Activated CD8-positive, alpha-beta memory T cell treated with anti-CD3 and anti-CD28 coated beads, Interleukin-2, amount 10 ng/mL, durations not matched to agents 7 days and 5 days (primary cell): ENCODE measurements at places on chromosomes 3 and 15. TPM values are rescaled to one million over a fixed set of nuclear protein-coding genes. Genes with fewer than 3 reads are reported as not detected.

DNA sequence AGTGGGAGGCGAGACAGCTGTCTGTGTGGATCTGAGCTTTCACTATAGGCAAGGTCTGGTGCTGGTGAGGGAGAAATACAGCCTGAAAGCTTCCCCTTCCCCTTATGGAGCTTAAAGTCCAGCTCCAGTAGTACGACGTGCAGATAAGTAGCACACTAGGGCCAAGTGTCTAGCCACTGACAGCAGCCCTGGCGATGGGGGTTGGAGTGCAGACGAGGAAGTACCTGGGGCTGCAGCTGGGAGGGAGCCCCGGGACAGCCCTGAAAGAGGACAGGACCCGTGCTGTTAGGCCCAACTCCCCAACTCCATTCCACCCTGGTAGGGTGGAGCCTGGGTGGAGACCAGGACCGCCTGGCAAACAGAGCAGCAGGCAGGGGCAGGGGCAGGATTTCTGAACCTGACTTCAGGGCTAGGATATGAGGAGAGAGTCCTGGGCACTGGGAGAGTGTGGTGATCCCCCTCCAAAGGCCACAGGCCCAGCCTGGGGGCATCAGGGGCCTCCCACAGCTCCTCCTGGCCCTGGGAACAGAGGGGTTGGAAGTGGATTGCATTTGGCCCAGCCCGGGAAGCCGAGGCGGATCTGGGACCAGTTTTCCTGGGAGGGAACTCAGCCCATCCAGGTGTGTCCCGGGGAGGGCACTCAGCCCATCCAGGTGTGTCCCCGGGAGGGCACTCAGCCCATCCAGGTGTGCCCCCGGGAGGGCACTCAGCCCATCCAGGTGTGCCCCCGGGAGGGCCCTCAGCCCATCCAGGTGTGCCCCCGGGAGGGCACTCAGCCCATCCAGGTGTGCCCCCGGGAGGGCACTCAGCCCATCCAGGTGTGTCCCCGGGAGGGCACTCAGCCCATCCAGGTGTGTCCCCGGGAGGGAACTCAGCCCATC, 42.8 kb downstream of the BDH1 start:
- DNase-seq: no peak

DNA sequence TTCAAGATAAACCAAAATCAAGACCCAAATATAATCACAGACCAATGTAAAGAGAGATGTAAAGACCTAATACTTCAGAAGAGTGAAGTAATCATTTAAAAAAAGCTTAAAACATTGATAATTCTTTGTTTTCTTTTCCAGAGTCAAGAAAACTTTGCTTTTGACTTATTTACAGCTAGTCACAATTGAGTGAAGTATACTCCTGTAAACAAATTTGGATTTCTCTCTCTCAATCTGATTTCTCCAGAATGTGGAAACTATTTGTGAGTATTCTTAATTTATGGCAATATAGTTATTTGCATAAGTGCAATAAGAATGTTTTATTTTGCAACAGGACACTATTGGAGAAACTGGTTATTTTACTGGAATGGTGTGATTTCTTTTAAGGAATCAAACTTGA, 43.7 kb upstream of the ZBTB20 start:
- no peak for DNase-seq

GRCh38 chr3:50574444-50574831, 5.1 kb downstream of the HEMK1 start:
- DNase-seq: peak; percentile 85

The GP5 gene
- 0.28 TPM for total RNA-seq

The SPATA12 gene
- total RNA-seq: not detected

- DNase-seq: no peak
These were observed 16.9 kb downstream of the FBLN2 start for GRCh38 chr3:13565581-13566452.

The SNX22 gene
- total RNA-seq: 0.35 TPM

- DNase-seq: no peak
These were observed 12.0 kb downstream of the NFKBIZ start for GRCh38 chr3:101861212-101861788.

GRCh38 chr3:52234516-52235447, 4.2 kb downstream of the TWF2 start:
- DNase-seq: no peak

DNA sequence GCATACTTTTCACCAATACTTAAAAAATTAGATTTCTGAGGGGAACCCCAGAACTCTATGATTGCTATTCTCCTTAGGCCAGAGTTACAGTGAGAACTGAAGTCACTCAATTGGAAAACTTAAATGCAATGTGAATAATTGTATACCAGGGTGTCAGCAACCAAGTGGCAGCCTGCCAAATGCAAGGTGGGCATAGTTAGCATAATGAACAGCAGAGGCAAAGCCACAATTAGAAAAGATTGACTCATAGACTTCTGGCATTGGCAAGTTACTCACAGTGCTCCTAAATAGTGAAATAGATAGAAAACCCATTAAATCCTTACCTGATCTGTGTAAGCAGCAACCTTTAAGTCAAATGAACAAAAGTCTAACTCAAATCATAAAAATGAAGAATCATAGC, 94.9 kb downstream of the BCHE start:
- no peak for DNase-seq

DNA sequence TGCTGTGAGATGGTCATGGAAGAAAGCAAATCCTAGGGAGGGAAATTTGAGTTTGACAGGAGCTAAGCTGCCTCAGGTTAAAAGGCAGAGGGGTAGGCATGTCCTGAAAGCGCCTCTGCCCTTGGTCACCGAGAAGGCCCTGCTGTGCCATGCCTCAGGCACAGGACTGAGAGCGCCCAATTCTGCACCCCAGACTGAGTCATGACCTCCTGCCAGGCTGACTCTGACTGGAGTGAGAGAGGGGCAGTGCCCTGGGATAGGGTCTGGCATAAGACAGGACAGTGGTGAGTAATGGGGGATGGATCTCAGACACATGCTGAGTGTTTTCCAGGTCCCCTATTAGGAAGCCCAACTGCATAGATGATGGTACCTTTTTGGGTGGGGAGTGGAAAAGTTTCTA, 44.4 kb downstream of the EPHB1 start:
- no peak for DNase-seq

DNA sequence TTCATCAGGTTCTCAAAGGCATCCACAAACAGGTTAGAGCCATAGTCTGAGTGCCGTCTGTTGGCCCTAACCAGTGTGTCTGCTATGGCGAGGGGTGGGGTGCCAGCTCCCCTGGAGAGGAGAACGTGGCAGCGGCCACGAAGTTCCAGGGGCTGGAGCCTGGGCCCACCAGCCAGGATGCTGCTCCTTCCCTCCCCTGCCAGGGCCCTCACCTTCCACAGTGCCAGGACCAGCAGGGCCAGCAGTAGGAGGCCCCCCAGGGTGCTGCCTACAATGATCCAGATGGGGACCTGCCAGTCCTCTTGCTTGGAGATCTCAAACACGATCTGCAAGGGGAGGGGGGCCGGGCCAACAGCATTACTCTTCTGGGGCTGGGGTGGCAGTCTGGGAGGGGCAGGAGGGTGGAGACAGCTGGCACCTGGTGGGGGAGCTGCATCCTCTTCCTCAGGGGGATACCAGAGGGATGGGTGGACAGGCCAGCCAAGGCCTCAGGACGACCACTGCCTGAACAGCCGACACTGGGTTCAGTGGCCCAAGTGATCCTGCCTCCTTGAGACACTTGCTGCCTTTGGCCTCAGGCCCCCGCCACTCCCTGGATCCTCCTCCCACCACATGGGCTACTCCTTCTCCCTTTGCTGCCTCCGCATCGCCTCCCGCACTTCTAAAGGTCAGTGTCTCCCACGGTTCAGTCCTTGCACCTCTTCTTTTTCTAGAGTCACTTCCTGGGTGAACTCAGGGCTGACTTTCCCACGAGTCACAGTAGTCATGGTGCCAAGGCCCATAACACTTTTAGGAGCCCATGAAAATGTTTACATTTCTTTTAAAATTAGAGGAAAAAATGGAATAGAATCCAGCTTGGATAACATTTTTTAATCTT, 26.3 kb downstream of the FEM1B start:
- peak; percentile 30 for DNase-seq

- peak; percentile 58 for DNase-seq
These were observed 6.2 kb downstream of the HDC start for GRCh38 chr15:50259276-50259675.

GRCh38 chr3:167406876-167407492, 26.9 kb upstream of the ZBBX start:
- DNase-seq: no peak

GRCh38 chr3:5264896-5265770, 77.6 kb downstream of the EDEM1 start:
- no peak for DNase-seq

The BUB1B gene
- 89.5 TPM for total RNA-seq

The ITIH3 gene
- total RNA-seq: not detected

- no peak for DNase-seq
These were observed 49.6 kb downstream of the CEMIP start for GRCh38 chr15:80828796-80829195.

DNA sequence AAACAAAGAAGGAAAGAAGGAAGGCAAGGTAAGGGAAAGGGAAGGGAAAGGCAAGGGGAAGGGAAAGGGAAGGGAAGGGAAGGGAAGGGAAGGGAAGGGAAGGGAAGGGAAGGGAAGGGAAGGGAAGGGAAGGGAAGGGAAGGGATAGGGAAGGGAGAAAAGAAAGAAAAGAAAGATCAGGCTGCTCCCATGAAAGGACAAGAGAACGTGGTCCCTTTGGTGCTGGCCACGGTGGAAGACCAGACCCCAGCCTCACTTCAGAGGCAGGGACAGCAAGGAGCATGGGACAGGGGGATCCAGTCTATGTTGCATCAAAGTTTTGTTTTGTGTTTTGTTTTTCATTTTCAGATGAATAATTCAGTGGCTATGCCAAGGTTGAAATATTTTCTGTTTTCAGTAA, 111.4 kb upstream of the IGF1R start:
- no peak for DNase-seq

GRCh38 chr3:99978221-99978620, 136.1 kb downstream of the FILIP1L start:
- no peak for DNase-seq

DNA sequence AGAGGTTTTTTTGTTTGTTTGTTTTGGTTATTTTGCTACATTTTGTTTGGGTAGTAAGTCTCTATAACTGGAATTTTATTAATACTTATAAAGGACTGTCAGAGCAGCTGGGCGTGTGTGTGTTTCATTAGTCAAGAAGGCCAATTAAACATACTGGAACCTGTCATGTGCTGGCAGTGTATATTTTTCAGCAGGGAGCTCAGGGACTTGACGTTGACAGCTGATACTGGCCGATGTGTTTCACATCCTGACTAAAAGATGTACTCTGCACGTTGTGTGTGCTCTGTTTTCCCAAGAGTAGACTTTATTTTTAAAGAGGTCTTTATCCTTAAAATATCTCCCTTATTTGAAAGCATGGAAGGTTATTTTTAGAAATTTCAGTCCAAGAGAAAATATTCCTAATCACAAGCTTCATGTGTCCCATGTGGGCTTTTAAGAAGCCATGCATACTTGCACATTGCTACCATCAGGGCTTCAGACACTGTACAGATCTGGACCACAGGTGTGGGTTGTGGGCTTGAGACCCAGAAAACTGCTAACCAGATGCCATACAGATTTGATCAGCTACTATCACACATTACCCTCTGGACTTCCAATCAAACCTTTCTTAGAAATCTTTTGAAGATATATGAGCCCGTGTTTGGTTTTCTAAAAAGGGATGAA, 135.9 kb downstream of the FEZF2 start:
- no peak for DNase-seq

- DNase-seq: no peak
These were observed 20.6 kb upstream of the KNG1 start for GRCh38 chr3:186696522-186696921.

DNA sequence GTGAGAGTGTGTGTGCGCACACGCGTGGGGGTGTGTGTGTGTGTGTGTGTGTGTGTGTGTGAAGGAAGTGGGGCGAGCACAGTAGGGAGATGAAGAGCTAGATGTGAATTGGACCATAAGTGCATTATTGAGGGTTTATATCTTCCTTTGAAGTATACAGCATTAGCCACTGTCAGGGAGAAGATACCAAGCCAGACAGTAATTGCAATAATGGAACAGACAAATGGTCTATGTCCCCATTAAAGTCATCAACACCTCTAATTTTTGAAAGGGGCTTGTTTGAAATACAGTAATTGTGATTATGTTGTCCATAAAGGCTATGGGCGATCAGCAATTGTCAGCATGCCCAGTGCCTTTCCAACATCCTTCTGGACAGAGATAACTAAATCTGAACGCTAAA, 429.2 kb upstream of the NR2F2 start:
- no peak for DNase-seq

GRCh38 chr3:20083253-20083652, 43.0 kb downstream of the KAT2B start:
- no peak for DNase-seq

DNA sequence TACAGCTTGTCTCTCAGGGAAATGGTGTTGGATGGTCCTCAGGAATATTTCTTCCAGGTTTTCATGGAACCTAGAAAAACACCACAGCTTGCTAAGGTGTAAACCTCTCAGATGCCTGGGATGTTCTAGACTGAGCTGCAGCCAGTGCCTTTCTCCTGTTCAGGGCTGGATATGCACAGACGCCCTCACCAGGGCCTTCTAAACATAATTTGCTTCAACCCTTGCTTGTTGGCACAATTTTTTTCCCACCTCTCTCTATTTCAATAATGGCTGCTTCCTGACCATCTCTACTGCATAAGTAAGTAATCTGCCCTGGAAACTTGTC, 28.2 kb downstream of the SIAH2 start:
- DNase-seq: no peak

The UROC1 gene
- not detected for total RNA-seq

- DNase-seq: no peak
These were observed 141.4 kb downstream of the PEX5L start for GRCh38 chr3:179895330-179895729.

The C2CD4A gene
- 0.07 TPM for total RNA-seq

DNA sequence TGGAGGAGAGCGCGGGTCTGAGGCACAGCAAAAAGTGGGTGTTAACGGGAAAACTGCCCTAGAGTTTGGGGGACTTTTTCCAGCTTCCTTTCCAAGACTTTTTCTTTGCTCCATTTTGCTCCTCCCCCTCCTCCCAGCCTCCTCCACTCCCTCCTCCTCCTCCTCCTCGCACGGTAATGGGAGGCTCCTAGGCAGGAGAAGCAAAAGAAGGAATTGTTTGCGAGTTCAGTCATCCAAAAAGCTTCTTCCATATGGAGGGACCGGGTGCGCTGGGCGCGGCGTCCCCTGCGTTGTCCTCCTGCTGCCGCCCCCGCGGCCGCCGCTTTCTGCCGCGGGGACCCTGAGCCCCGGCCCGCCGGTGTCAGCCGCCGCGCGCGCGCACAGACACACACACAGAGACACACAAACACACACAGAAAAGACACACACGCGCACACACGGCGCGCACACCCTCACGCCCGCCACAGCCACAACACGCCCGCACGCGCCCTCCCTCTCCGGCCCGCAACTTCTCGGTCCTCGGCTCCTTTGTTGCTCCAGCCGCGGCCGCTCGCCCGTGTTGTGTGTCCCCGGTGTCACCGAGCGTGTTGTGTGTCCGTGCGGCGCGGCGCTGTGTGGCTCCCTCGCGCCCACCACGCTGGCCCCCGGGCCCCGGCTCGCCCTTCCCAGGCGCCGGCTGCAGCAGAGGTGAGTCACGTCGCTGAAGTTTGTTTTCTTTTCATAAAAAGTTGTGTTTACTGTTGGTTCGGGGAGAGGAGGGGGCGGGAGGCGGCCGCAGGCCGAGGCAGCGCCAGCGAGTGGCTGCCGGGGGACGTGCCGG, at the start of gene BOC:
Gene BOC, plus strand, starts transcription at position 228 of the 820 bp plus-strand sequence. CDS start 38,246 bp downstream, outside the sequence.
- no peak for DNase-seq

The GOLGA8F gene
- total RNA-seq: not detected
